ENCODE measurements at places on chromosomes 4 and X.
A peak's percentile ranks its signal among the peaks of the same experiment; 100 is the strongest.

DNA sequence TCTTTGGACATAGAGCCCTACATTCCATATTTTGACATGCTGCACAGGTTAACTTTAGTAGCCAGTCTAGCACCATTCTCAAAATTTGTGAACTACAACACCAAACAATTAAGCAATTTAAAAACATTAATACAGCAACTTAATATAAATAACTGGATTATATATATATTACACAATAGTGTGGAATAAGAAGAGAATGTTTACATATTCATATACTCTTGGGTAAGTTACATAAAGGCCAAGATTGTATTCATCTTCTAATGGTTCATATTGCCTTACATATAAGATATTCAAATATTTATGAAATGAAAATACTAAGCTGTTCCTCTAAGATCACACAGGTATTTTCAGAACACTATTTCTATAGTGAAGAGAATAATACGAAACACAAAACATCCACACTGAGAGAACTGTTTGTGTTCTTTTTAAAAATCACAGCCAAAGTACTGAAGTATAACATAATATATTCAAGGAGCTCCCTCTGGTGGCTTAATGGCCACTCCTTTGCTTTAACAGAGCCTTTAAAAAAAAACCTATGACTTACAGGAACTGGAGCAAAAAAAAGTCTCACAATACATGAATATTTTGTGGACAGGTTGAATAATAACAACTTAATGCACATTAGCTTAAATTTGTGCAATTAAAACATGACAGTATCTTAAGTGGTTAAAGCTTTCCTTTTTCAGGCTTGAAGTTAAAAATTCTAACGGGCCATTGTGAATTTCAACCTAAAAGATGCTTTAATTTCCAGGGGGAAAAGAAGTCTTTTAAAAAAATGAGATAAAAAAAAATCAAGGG is 46.2 kb downstream of the NEK1 start:
- DNase-seq = peak; percentile 19

- DNase-seq = no peak
These were observed 88.6 kb upstream of the IL1RAPL1 start for GRCh38 chrX:28498658-28499057.

- no peak for DNase-seq
These were observed 12.5 kb downstream of the TRAPPC2 start for GRCh38 chrX:13721819-13722519.

- no peak for DNase-seq
These were observed 158.2 kb downstream of the C4orf33 start for GRCh38 chr4:129254126-129254525.

DNA sequence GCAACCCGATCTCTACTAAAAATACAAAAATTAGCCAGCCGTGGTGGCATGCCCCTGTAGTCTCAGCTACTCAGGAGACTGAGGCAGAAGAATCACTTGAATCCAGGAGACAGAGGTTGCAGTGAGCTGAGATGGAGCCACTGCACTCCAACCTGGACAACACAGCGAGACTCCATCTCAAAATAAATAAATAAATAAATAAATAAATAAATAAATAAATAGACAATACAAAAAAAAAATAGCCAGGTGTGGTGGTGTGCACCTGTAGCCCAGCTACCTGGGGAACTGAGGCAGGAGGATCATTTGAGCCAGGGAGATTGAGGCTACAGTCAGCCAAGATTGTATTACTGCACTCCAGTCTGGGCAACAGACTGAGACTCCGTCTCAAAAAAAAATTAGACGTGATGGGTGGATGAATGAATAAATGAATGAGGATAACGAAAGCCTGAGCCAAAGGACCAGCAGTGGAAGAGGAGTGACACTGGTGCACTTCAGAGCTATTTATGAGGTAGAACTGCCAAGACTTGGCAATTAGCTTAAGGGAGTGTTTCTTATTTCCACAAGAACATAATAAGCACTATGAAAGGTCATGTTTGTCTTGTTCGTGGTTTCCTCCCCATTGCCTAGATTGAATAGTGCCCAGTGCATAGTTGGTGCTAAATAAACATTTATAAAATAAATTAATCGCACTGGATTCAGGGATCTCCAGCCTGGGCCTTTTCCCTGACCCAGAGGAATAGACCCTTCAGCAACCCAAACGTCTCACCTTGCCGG is 232.2 kb downstream of the IDS start:
- DNase-seq = no peak

DNA sequence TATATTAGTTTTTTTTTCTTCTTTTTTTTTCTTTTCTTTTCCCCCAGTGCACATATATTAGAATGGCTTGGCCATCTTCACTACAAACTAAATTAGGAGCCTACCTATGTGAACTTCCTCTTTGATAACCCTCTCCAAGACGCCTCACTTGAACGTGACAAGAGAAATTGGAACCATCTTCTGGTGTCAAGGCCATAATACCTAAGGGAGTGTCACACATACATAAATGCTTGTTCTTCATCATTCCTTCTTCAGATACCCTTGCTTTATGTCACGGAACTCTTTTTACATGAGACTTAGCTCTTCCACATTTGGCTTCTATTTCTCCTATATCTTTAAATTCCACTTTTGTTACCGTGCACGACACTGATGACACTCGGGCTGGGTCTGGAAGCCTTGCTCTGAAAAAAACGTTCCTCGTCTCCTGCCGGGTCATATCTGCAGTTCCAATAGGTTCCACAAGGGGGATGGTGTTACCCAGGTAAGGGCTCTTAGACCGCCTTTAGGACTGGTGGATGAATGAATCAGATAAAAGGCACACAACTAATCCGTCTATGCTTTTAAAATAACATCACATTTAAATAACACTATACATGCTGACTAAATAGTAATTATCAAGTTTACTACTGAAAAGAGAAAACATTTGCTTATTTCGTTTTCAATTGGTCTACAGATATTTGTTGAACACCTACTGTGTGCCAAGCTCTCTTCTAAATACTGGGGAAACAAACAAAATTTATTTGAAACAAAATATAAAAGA is 19.9 kb downstream of the DGAT2L6 start:
- peak; percentile 57 for DNase-seq

DNA sequence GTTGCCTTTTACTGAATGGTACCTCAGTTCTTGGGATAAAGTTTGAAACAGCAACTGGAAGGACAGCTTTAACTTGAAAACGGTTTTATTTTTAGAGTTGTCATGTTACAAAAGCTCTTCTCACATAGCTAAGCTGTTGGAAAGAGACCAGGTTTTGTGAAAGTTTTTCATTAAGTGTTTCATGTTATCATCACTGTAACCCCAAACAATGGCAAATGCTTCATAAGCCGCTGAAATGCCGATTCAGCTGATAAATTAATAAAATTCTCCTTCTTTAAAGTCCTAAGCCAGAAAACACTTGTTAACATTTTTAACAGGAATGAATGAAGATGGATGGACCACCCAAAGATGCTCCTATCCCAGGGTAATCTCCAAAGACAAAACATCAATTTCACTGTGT is 76.1 kb upstream of the IRF2 start:
- DNase-seq = no peak

GRCh38 chrX:153750127-153750774 is 13.8 kb upstream of the PLXNB3 start:
- DNase-seq = no peak

DNA sequence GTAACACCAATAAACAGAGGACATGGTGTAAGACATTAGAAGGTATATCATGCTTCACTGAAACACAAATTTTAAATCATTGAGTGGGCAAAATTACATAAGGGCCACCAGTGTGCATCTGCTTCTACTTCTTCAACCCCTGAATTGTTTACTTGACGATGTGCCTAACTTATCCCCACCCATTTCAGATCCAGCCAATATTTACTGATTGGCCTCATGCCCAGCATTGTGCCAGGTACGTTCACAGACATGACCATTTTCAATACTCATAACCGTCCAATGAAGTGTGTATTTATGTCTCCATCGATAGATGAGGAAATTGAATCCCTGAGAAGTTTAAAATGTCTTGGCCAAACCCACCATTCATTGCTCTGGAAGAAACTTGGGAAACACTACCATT is 208.3 kb upstream of the MID1 start:
- DNase-seq = no peak

DNA sequence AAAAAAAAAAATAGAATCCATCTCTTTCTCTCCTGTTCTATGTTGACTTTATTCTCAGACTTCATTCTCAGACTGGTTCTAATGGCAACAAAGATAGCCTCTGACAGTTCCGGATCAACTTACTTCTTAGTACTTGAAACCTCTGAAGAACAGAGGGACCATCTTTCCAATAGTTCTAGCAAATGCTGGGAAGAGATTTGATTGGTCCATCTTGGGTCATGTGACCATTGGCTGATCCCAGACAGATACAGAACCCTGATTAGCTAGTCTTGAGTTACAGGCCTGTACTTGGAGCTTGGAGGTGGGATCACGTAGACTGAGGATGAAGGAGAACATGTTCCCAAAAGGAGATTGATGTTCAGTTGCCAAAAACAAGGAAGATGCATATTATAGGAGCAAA is 66.9 kb upstream of the STIM2 start:
- DNase-seq = no peak

DNA sequence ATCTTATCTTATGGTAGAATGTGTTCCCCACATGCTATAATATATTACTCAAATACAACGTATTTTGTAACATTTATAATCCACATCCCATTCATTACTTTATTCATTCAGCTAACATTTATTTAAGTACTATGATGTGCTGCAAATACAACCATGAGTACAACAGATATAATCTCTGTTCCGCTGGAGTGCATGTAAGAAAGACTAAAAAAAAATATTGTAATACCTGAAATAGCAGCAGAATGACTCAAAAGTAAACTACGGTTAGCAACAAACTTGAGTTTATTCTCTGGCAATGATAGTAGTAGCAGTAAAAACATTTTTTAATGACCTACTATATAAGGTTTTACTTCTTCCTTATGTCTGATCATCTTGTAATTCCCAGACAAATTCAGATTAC is 1776.3 kb downstream of the STIM2 start:
- DNase-seq = no peak

DNA sequence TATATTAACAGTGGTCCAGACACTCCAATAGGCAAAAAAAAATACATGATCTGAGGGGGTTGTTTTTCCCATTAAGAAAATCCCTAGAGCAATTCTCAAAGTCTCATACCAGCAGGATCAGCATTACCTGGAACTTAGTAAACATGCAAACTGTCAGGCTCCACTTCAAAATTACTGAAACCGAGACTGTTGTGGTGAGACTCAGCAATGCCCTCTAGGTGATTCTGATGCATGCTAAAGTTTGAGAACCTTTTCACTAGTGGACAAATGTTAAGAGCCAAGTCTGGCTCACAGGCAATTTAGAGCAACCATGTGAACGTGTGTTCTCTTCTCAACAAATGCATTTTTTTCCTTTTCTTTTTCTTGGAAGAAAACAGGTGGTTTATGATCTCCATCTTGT is 30.2 kb downstream of the NEK1 start:
- DNase-seq = no peak

GRCh38 chr4:122528879-122529278 is 72.4 kb upstream of the IL2 start:
- no peak for DNase-seq

DNA sequence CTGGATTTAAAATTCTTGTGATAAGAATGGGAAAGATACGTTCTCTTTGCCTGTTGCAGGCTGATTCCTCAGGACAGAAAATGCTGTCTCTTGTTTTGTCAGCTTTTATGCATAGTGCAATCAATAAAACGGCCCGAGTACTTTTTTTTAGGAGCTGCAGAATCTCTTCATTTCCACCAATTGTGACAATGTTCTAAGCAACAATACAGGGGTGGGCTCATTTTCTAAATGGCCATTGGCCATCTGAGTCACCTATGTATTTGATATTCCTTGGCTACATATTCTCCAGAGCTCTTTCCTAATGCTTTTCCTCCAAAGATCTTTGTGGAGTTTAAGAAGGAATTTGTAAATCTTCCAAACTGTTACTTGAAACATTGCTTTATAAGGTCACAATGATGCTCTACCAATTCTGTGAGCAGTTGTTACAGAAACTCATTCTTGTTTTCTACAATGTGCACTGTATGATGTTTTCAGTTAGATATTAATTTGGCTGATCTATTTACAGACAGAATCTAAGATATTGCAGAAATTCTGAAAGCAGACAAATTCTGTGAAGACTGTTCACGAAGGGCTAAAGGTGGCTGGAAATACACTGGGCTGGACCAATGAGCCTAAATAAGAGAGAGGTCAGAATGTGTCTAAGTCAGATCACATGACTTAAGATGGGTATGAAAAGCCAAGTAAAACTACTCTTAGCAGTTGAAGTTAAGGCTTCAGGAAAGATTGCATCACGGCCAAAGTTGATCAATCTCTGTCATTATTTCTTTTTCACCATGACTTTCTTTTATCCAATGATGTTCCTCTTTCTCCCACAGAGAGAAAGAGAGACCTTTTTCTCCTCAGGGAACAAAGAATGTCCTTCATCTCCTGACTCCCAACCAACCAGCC is 33.4 kb downstream of the TAPT1 start:
- DNase-seq = no peak

- DNase-seq = no peak
These were observed 15.1 kb upstream of the PIGA start for GRCh38 chrX:15350329-15350996.

- DNase-seq = no peak
These were observed 446.5 kb downstream of the SPRY1 start for GRCh38 chr4:123843137-123843536.

DNA sequence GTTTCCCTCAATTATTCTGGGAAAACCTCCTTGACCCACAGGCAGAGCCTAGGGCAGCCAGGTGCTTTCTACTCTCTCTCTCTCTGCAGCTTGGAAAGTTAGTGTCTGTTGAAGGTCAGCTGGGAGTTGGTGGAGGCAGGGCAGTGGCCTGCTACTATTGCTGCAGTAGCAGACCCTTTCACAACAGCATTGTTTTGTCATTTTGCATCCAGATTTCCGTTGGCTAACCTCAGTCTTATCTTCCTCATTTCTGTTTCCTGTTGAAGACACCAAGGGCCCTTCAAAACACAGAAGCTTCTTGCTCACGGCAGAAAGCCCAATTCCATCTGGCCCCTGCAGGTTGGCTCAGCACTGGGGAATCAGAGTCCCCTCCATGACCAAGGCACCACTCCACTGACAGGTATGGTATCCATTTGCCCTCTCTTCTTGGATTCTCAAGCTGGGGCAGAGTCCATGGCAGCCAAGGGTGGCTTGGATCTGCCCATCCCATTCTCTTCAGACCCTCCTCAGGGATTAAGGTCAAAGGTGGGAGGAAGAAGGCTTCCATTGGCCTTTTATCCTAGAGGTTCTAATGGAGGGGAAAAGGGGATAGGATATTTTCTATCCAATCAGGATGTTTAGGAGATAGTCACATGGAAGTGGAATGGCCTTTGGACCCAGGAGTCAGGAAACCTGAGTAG is 24.6 kb downstream of the VSIG4 start:
- no peak for DNase-seq

DNA sequence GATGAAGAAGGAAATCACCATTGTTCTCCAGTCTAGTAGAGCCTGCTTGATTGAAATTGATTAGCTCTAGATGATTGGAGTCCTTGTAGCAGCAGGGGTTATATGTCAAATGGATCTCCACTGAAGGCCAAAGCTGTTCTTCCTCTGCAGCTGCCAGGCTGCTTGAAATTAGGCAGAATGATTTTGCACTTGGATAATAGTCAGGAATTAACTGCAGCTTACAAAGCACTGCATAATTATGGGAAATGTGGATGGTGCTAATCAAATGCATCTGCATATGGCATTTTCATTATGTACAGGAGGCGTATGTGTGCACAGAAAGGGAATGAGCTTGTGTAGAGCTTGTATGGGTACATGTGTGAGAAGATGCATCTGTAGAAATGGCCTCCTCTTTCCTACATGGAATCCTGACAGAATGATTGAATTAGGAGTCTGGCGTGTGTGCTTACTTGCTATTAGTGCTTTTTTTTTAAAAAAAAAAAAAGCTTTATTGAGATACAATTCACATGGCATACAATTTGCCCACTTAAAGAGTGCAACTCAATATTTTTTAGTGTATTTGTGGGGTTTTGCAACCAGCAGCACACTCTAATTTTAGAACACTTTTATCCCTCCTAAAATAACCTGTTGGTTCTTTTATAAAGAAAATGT is 65.9 kb downstream of the TMEM131L start:
- DNase-seq = no peak
